ENCODE measurements at places on chromosomes 11 and 22.
A peak's percentile ranks its signal among the peaks of the same experiment; 100 is the strongest.

GRCh38 chr11:27509908-27510307 lies 3.3 kb upstream of the LIN7C start:
- DNase-seq = no peak

DNA sequence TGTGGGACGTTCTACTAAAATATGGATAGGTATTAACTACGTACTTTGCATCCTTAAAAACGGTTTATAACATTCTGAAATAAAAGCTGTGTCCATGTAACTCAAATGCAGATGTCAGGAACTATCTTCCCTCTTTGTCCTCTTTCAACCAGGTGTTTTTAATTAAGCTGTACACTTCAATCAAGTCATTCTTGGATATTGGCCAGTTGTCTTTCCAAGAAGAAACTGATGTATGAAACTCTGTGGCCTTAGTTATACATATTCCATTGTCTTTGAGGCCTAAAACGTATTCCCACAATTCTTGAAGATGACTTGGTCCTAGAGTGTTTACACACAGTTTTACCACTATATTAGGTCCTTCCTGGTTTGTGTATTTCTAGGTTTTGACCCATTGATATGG lies 249.0 kb upstream of the CNTN5 start:
- DNase-seq = no peak

DNA sequence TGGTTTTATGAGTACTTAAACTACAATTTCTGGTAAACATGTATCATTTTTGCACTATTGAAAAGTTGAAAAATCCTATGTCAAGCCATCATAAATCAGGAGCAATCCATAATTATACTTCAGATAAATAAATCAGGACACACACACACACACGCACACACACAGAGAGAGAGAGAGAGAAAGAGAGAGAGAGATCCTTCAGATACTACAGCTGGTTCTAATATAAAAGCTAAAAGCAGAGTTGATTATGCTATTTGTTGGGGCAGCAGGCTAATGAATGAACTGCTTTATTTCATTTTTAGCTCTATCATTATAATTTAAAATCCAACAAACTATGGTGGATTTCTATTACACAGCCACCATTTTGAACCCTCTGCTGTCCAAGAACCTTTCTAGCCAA lies 322.4 kb upstream of the CCDC90B start:
- no peak for DNase-seq

DNA sequence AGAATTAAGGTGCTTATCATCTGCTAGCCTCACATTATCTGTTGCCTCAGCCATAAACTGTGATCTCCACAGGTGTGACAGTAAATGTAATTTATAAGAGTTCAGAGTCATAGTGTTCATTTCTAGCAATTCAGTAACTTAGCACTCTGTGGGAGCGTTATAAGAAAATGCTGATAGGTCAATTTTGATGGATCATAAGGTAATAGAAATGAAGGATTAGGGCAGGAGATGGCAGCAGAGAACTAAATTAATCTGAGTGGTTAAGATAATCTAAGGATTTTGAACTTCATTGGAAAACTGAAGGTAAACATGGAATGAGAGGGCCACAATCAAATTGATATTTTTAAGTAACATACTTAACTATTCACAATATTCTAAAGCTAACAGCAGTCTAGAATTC lies 26.5 kb upstream of the SLC22A9 start:
- no peak for DNase-seq

DNA sequence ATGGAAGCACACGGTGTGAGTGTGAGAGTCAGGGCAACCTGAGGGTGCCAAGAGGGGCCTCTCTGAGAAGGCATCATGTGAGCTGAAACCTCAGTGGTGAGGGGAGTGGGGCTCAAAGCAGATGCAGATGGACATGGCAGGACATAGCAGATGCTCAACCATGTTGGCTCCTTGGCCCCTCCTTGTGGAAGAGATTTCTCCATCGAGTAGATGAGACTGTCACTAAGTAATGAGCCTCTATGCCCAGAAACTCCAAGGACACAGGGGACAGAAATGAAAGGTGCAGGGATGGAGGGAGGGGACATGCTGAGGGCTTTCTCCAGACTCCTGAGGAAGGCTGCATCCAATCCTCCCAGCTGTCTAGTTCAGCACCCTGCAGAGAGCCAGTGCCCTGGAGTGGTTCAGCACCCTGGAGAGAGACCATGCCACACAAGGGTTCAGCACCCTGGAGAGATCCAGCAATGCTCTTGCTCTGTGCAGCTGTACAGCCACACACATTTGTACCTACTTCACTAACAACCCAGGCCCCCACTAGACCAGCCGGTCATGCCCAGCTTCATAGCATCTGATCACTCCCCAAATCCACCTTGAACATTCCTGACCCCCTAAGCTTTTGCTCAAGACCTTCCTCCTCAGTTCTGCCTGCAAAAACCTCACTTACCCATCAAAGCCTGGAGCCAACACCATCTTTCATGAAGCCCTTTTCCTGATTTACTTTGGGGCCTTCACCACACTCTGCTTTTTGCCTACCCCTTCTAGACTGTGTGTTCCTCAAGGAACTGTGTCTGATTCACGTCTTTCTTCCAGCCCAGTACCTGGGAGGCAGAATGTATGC lies 252.0 kb downstream of the CTTN start:
- peak; percentile 46 for DNase-seq
